HEK293T (cell line): ENCODE measurements at places on chromosomes 1 and 21.

- DNase-seq, result no peak
Observed at GRCh38 chr21:42567214-42567555, 53.5 kb downstream of the SLC37A1 start.

- no peak for DNase-seq
Observed at GRCh38 chr1:222970711-222971110, 155.9 kb downstream of the DISP1 start.

GRCh38 chr21:41446586-41446985, 20.5 kb downstream of the MX1 start:
- DNase-seq, result no peak

GRCh38 chr1:205270764-205271163, 43.0 kb downstream of the TMCC2 start:
- DNase-seq, result no peak

- DNase-seq, result no peak
Observed at GRCh38 chr1:119316870-119317416, 51.6 kb upstream of the HAO2 start.

DNA sequence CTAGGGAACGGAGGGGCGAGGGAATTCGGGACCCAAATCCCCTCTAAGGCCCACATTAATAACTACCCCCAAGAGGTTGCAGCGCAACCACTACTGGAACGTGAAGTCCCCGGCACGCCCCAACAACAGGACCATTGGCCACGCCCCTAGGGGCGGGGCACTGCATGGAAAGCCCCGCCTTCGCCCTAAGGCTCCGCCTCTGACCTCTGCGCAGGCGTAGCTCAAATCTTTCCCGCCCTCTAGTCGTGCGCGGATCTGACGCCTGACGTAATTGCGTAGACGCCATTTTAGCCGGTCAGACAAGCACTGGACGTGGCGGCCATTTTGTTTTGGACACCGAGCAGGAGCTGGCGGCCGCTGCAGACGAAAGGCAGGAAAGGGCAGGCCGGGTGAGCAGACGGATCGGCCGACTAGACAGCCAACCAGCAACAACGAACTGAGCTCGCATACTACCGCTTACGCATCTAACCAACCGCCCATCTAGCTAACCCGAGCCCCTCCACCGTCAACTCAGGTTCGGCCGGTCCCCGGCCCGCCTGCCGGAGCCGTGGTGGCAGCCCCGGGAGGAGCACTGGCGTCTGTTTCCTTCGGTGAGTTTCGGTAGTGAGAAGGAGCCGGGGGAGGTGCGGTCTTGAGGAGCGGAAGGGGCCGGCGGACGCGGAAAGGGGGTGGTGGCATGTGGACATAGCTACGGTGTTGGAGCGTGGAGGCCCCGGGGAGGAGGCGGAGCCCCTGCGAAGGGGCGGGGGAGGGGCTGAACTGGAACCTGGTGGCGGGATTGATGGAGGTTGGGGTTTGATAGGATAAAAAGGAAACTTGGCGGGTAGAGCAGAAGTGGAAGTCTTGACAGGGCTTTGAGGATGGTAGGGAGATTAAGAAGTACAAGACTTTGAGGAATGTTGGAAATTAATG, at the start of gene CHTOP:
Gene CHTOP, plus strand, starts transcription at position 313 of the 912 bp plus-strand sequence. CDS start 2,523 bp downstream, outside the sequence.
- peak; percentile 97 for DNase-seq

DNA sequence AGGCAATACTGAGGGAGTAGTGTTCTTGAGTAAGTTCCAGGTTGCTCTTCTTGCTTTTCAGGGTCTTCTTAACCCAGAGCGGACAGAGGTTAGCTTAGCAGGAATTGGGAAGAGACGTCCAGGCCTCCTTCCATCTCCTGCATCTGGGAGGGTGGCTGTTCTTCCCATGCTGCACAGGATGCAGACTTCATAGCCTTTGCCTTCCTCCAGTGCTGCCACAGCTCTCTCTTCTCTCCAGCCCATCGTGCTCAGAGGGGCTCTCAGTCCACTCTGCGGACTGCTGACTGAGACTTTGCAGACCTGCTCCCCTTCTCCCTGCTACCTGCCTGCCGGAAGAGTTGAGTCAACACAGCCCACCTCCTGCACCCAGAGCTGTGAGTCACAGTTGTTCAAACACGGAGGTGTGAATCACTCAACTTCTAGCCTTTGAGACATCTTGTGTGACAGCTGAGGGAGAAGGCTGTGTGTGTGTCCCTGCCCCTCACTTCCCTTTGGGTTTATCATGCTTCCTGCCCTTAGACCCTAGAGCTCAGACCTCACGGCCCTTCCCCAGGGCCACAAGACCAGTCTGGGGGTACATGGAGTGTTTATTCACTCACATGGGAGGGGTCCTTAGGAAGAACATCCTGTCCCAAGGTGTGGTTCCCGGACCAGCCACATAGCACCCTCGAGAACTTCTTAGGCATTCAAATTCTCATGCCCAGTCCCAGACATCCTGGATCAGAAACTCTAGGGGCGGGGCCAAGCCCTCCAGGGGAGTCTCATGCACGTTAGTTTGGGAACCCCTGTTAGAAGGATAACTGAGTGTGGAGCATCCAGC, 158.3 kb upstream of the CACNA1E start:
- DNase-seq, result no peak
